ENCODE measurements at places on chromosomes 5 and 9.

- H3K27ac ChIP-seq: no peak overlapping the region
- no peaks in the 10 kb centered on the region for H3K36me3 ChIP-seq
- H3K4me1 ChIP-seq: no peaks in the 10 kb centered on the region
- DNase-seq: no peak
Measured at GRCh38 chr9:134992755-134993124, 75.0 kb upstream of the FCN1 start.

GRCh38 chr5:67073045-67073680 is 123.4 kb downstream of the CD180 start:
- peak; percentile 62 for DNase-seq
- H3K36me3 ChIP-seq: no peaks in the 10 kb centered on the region
- no peak overlapping the region for H3K4me3 ChIP-seq
- H3K27me3 ChIP-seq: no peaks in the 10 kb centered on the region
- H3K27ac ChIP-seq: peak overlapping the region; percentile 53
- no peaks in the 10 kb centered on the region for H3K4me1 ChIP-seq

GRCh38 chr5:142597546-142598337 is 88.1 kb downstream of the FGF1 start:
- H3K36me3 ChIP-seq: no peaks in the 10 kb centered on the region
- H3K27ac ChIP-seq: no peak overlapping the region
- peaks cover 11% of the 10 kb centered on the region for H3K4me1 ChIP-seq
- no peak for DNase-seq

DNA sequence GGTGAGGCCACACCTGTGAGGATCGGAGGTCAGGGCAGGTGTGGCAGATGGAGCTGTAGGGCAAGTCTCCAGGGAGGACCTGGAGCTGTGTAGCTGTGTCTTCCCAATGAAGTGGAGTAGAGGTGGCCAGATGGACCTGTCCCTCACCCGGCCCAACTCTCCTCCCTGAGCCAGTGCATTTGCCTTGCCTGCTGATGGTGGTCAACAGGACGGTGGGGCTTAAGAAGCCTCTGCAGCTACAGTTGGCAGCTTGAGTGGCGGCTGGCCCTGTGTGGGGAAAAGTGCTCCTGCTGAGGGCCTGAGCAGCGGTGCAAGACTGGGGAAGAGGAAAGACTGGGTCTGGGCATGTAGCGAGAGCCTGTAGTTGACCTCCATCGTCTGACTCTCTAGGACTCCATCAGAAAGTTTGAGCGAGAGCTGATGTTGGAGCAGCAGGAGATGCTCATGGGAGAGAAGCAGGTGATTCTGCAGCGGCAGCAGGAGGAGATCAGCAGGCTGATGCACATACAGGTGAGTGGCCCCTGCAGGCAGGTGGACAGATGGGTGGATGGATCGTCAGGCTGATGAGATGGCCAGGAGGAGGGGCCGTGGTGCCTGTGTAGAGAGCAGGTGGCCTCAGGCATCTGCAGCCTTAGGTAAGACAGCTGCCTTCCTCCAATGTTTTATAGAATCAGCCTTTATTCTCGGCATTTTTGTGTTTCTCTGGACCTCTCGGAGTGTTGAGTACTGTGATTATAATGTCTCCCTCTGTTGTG is 24.9 kb downstream of the PITX1 start:
- H3K36me3 ChIP-seq: no peaks in the 10 kb centered on the region
- DNase-seq: no peak
- no peaks in the 10 kb centered on the region for H3K4me1 ChIP-seq
- no peaks in the 10 kb centered on the region for H3K27me3 ChIP-seq

- H3K36me3 ChIP-seq: no peaks in the 10 kb centered on the region
- no peak overlapping the region for H3K27ac ChIP-seq
- no peak overlapping the region for H3K4me3 ChIP-seq
- no peaks in the 10 kb centered on the region for H3K27me3 ChIP-seq
- no peak for DNase-seq
Measured at GRCh38 chr9:5552301-5552700, 42.0 kb downstream of the PDCD1LG2 start.

DNA sequence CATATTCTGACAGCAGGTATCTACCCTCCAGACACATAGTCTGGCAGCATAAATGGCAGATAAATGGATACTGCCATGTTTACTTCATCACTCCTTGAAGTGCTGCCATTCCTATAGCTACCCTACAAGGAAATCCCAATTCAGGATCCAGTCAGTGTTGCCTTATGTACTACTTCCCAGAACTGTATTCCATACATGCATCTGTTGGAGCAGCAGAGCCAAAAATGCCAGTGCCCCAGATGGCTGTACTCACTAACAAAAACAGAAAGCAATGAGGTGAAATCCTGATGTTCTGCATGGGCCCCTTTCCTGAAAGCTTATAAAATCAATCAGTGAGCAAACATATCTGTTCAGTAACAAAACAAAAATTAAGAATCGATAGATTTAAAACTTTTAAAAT is 490.0 kb upstream of the COX7C start:
- no peak overlapping the region for H3K27ac ChIP-seq
- no peaks in the 10 kb centered on the region for H3K36me3 ChIP-seq
- H3K27me3 ChIP-seq: no peaks in the 10 kb centered on the region
- H3K4me3 ChIP-seq: no peak overlapping the region

DNA sequence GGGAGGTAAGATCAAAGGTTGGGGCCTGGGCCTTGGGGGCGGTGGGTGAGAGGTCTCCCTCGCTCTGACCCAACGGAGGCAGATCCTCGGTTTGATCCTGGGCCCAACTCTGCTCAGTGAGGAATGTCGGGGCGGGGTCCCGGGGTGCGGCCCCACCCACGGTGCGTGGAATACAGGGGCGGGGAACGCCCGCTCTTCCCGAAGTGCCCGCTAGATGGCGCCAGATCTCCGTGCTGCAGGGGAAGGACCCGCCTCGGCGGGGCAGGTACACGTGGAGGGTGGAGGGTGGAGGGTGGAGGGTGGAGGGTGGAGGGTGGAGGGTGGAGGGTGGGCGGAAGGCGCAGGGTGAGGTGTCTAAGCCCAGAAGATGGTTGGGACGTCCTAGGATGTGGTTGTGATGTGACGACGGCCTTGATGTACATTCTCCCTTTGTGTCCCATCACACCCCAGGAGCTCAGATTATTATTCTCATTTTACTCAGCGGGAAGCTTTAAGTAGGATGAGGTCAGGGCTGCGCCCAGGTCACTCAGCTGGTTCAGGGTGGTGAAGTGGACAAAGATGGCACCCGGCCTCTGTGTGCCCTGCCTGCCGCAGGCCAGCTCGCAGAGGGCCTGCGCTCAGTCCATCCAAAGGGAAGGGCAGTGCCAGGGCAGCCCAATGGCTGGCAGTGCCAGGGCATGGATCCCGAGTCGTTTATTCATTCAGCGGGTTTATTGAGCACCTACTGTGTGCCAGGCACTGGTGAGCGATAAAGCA is 9.4 kb upstream of the RPS14 start:
- peak; percentile 86 for DNase-seq
- no peaks in the 10 kb centered on the region for H3K4me1 ChIP-seq
- no peak overlapping the region for H3K27ac ChIP-seq
- H3K27me3 ChIP-seq: no peaks in the 10 kb centered on the region

GRCh38 chr9:136975644-136976043 is 1.7 kb upstream of the PTGDS start:
- H3K27me3 ChIP-seq: no peaks in the 10 kb centered on the region
- no peaks in the 10 kb centered on the region for H3K4me1 ChIP-seq
- no peak overlapping the region for H3K4me3 ChIP-seq
- no peak overlapping the region for H3K27ac ChIP-seq
- DNase-seq: no peak

DNA sequence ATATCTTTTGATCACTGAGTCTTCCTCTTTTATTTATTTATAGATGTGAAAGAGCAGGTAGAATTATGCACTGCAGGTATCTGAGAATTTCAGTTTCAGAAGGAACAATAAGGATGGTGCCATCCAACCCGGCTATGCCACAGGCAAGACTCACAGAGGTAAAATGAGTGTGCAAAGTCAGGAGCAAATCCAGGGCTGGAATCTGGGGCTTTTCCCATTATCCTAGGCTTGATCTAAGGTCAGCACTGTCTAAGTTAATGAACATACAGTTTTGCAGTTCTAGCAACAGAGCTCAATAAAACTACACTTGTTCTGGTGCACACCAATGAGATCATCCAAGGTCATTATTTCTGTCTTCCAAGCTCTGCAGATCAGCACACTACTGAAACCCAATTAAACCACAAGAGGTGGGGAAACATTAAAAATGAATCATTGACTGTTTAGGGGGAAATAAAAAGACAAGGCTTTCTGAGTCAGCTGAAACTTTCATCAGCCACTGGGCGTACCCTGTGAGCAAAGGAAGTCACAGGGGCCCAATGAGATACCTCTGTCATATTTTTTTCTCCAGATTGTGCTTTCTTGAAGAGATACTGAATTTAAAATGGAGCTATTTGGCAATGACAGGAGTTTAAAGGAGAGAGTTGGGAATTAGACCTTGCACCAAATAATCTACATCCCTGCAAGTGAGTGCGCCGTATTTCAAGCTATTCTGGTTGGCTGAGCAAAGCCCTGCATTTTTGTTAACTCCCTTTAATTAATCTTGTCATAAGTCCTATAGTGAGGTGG is 662.2 kb upstream of the ZNF608 start:
- peak overlapping the region; percentile 80 for H3K27ac ChIP-seq
- H3K4me1 ChIP-seq: peaks cover 51% of the 10 kb centered on the region
- no peaks in the 10 kb centered on the region for H3K27me3 ChIP-seq
- no peak overlapping the region for H3K4me3 ChIP-seq
- H3K36me3 ChIP-seq: no peaks in the 10 kb centered on the region

DNA sequence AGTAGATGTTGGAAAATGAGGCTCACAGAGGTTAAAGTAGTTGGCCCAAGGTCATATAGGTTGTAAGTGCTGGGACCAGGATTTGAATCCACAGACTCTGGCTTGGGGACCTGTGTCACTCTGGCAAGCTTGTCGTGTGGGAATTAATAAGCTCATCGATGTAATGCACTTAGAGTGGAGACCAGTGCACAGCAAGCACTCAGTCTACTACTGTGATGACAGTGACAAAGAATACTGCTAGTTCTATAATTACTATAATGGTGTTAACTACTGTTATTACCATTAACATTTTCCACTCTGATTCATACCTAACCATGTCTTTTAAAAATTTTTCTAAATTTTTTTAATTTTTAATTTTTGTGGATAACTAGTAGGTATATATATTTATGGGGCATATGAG is 12.8 kb downstream of the PAM start:
- H3K27me3 ChIP-seq: no peaks in the 10 kb centered on the region
- no peak overlapping the region for H3K27ac ChIP-seq
- H3K4me3 ChIP-seq: no peak overlapping the region
- DNase-seq: no peak
- H3K4me1 ChIP-seq: peaks cover 16% of the 10 kb centered on the region

- H3K4me1 ChIP-seq: no peaks in the 10 kb centered on the region
- DNase-seq: peak; percentile 86
- no peaks in the 10 kb centered on the region for H3K27me3 ChIP-seq
- H3K4me3 ChIP-seq: no peak overlapping the region
- H3K27ac ChIP-seq: no peak overlapping the region
Measured at GRCh38 chr9:130243015-130243881, 22.3 kb upstream of the HMCN2 start.

- H3K27ac ChIP-seq: no peak overlapping the region
- no peaks in the 10 kb centered on the region for H3K36me3 ChIP-seq
- DNase-seq: peak; percentile 54
- H3K4me1 ChIP-seq: no peaks in the 10 kb centered on the region
- no peak overlapping the region for H3K4me3 ChIP-seq
- H3K27me3 ChIP-seq: no peaks in the 10 kb centered on the region
Measured at GRCh38 chr9:129068990-129069861, 11.7 kb upstream of the DOLPP1 start.

GRCh38 chr5:133664422-133664821 is 52.1 kb upstream of the FSTL4 start:
- peak; percentile 46 for DNase-seq
- H3K27ac ChIP-seq: no peak overlapping the region
- H3K27me3 ChIP-seq: no peaks in the 10 kb centered on the region
- no peaks in the 10 kb centered on the region for H3K36me3 ChIP-seq

- H3K27ac ChIP-seq: no peak overlapping the region
- DNase-seq: no peak
- peaks cover 13% of the 10 kb centered on the region for H3K27me3 ChIP-seq
- no peak overlapping the region for H3K4me3 ChIP-seq
- H3K36me3 ChIP-seq: no peaks in the 10 kb centered on the region
Measured at GRCh38 chr5:137316346-137316736, 182.8 kb downstream of the SPOCK1 start.

GRCh38 chr5:10301842-10302610 is 5.7 kb downstream of the CMBL start:
- H3K4me1 ChIP-seq: peaks cover 33% of the 10 kb centered on the region
- no peak overlapping the region for H3K4me3 ChIP-seq
- peak overlapping the region; percentile 88 for H3K27ac ChIP-seq

DNA sequence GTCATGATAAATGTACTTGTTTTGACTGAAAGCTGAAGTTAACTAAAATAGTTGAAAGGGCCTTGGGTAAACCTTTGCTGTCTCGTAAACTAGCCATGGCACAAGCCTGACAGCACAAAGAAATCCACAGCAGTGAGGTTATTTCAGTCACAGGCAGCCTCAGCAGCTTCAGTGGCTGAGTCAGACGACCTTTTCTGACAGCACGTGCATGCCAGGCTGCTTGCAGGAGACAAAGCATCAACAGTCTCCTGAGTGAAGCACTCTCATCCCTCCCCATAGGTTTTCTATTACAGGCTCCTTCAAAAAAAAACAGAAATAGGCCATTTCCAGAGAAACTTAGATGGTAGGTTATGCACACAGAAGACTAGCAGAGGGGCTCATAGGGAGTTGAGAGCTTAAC is 34.6 kb downstream of the OXCT1 start:
- no peaks in the 10 kb centered on the region for H3K27me3 ChIP-seq
- H3K4me1 ChIP-seq: peaks cover 5% of the 10 kb centered on the region
- H3K27ac ChIP-seq: peak overlapping the region; percentile 33
- no peaks in the 10 kb centered on the region for H3K36me3 ChIP-seq

DNA sequence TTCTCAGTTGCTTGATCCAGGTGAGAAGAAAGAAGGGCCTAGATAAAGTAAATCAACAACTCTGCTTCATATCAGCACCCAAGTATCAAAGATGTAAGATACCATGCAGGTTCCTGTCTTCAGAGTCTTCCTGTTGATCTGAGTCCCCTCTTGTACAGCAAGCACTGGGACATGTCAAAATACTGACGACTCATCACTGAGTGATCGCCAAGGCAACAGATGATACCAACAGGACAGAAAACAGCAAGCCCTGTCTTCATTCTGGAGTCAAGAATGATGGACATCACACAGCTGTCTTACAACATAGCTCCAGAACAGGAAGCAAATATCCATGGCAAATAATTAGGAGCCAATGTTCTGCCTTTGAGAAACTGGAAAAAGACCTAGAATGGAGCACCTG is 83.7 kb downstream of the TARS1 start:
- no peak for DNase-seq
- no peak overlapping the region for H3K4me3 ChIP-seq
- H3K36me3 ChIP-seq: no peaks in the 10 kb centered on the region

- no peaks in the 10 kb centered on the region for H3K36me3 ChIP-seq
- H3K27me3 ChIP-seq: no peaks in the 10 kb centered on the region
- H3K27ac ChIP-seq: no peak overlapping the region
- no peak for DNase-seq
Measured at GRCh38 chr5:149493316-149493715, 57.9 kb downstream of the CSNK1A1 start.

GRCh38 chr5:101431201-101431600 is 528.1 kb upstream of the ST8SIA4 start:
- H3K27ac ChIP-seq: no peak overlapping the region
- H3K4me1 ChIP-seq: no peaks in the 10 kb centered on the region
- no peak for DNase-seq
- H3K4me3 ChIP-seq: no peak overlapping the region
- H3K27me3 ChIP-seq: no peaks in the 10 kb centered on the region
